ENCODE measurements at places on chromosomes 2 and 18. TPM values are rescaled to one million over a fixed set of nuclear protein-coding genes. Genes with fewer than 3 reads are reported as not detected.

GRCh38 chr2:226898121-226898520 lies 62.3 kb downstream of the RHBDD1 start:
- no peaks in the 10 kb centered on the region for H3K4me1 ChIP-seq
- H3K36me3 ChIP-seq: no peaks in the 10 kb centered on the region
- H3K27me3 ChIP-seq: no peaks in the 10 kb centered on the region
- no peak overlapping the region for H3K4me3 ChIP-seq
- H3K27ac ChIP-seq: no peak overlapping the region

GRCh38 chr2:23452853-23453420 lies 68.0 kb downstream of the KLHL29 start:
- no peak overlapping the region for H3K27ac ChIP-seq
- H3K36me3 ChIP-seq: no peaks in the 10 kb centered on the region
- no peak overlapping the region for H3K4me3 ChIP-seq
- DNase-seq: no peak

GRCh38 chr2:150003544-150003943 lies 416.0 kb upstream of the MMADHC start:
- DNase-seq: no peak
- no peak overlapping the region for H3K27ac ChIP-seq
- no peak overlapping the region for H3K4me3 ChIP-seq
- H3K27me3 ChIP-seq: no peaks in the 10 kb centered on the region

The PROKR1 gene
- not detected for total RNA-seq

The SFTPB gene
- 12,584 TPM for total RNA-seq

All from lower lobe of right lung (tissue), 2 donors.